ENCODE measurements at places on chromosomes 4 and X.

GRCh38 chr4:72374159-72374558 is 194.9 kb downstream of the ADAMTS3 start:
- no peak for DNase-seq

DNA sequence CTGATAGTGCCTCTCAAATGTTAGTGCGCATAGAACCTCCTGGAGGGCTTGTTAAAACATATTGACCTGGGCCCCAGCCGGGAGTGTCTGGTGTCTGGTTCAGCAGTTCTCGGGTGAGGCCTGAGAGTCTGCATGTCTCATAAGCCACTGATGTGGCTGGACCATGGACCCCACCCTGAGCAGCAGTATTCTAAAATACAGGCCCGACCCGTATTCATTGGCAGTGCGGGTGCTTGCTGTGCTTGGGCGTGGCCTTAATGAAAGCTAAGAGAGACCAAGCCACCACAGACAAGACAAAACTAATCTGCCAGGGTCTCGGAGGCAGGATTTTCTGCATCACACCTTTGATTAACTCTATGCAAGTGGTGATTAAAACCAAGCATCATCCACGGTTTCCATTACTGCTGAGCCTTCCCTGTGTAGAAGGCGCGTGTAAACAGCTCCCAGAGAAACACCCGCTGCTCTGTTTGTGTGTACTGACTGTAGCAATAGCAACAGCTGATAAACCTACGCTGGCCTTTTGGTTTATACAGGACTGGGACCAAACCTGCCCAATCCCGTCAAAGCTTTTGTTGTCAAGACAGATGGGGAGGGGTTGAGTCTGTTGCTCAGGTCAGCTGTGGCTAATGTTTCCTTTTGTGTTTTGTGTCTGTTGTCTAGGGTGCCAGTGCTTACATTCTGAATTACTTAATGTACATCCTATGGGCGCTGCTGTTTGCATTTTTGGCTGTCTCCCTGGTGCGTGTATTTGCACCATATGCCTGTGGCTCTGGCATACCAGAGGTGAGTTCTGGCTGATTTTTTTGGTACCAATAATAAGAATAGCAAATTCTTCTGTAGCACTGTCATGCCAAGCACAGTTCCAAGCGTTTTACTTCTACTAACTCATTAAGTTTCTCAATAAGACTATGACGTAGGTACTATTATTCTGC is 40.8 kb downstream of the CLCN4 start:
- DNase-seq = no peak

- no peak for DNase-seq
Observed at GRCh38 chr4:38559374-38559773, 104.6 kb upstream of the KLF3 start.

- no peak for DNase-seq
Observed at GRCh38 chrX:108309144-108309543, 129.1 kb downstream of the COL4A6 start.

- DNase-seq = peak; percentile 29
Observed at GRCh38 chr4:158873795-158874401, 105.1 kb downstream of the FNIP2 start.

- no peak for DNase-seq
Observed at GRCh38 chr4:130703211-130703935, 1607.4 kb downstream of the C4orf33 start.

DNA sequence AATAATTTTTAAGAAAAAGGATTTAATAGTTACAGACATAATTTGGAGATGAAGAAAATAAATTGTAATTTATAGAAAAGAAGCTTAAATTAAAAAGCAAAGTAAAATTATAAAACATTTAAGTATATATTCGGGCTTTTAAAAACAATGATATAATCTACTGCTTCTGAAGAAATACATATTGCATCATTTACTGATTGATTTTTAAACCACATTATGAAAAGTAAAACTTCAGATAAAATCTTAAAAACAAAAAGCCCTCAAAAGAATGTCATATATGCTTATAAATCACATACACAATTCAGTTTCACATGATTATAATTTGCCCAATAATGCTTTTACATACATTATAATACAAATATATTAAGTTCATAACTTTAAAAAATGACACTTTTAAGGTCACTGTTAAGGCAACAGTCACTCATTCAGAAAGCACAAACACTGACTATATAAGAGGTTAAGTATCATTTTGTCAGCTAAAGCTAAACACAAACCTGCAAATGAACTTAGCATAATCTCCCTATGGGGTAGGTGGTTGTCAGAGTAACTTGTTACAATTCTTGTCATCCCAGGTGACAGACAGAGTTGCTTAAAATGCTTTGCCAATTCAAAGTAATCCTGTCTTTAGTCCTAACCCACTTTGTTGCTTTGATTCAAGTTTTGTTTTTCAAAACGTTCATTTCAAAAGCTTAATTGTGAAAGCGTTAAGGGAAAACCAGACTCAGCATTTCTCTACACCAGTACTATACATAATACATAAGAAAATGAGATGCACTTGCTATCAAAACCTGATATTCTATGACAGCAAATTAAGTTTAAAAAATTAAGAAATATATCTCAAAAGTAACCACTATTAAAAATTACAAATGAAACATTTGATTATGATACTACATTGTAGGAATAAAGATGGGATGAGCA is 90.6 kb upstream of the MAB21L2 start:
- no peak for DNase-seq

DNA sequence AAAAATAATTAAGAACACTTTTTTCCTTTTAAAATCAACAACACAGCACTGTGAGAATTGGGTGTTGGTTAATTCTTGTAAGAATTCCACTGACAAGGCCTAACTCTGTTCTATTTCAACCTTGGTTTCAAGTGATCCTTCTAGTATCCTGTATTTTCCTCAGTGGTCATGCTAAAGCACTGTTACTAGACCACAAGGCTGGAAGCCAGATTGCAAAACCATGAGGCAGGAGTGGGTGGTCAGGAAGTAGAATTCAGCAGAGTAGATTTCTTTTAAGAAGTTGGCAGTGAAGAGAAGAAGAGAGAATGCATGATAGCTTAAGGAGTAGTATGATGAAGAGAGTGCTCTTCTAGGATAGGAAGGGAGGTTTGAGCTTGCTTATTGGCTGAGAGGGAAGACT is 71.6 kb upstream of the LEF1 start:
- no peak for DNase-seq

GRCh38 chr4:128328106-128328505 is 40.5 kb upstream of the PGRMC2 start:
- DNase-seq = no peak

All from activated CD8-positive, alpha-beta T cell treated with anti-CD3 and anti-CD28 coated beads for 36 hours (primary cell).